Cerebellar nuclear complex (tissue), 1 donor: ENCODE measurements at places on chromosomes 11 and 22.
A peak's percentile ranks its signal among the peaks of the same experiment; 100 is the strongest.

GRCh38 chr22:18012531-18012930, 11.8 kb downstream of the MICAL3 start:
- DNase-seq = no peak

DNA sequence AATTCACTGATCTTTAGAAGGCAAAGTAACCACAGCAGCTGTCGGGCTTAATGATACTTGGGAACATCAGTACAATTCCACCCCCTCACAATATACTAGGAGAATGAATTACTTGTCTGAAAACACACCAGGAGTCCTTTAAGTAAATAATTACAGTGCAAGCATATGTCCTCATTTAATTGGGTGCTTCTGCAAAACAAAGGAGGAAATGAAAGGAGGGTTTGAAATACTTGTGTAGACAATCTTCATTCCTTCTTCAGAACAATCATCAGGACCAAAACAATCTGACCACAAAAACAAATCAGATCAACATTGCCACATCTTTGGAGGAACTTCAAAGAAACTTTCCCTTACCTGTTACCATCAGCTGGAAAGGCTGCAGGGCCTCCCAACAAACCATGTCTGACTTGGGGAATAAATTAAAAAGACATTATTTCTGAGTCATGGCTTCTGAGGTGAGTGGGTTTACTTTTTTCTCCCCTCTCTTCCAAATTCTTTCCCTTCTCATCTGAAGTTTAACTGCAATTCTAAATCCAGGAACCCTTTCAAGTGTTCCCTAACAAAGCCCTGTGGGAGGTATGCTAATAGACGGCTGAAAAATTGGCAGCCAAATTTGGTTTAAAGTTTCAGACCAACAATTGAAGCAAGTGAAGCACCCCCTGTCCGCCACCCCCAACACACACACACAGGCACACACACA, 12.5 kb upstream of the CCDC117 start:
- DNase-seq = no peak

DNA sequence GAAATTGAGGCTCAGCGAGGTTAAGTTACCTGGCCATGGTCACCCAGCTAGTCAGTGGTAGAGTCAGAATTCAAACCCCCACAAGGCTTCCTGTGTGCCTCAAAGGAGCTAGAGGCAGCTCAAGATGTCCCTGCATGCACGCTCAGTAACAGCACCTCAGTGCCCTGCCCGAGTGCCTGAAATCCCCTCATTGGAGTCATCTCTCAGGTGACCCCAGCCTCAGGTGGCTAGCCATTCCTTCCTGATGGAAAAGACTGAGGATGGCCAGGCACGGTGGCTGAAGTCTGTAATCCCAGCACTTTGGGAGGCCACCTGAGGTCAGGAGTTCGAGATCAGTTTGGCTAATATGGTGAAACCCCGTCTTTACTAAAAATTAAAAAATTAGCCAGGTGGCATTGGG, 36.9 kb downstream of the LIF start:
- no peak for DNase-seq

DNA sequence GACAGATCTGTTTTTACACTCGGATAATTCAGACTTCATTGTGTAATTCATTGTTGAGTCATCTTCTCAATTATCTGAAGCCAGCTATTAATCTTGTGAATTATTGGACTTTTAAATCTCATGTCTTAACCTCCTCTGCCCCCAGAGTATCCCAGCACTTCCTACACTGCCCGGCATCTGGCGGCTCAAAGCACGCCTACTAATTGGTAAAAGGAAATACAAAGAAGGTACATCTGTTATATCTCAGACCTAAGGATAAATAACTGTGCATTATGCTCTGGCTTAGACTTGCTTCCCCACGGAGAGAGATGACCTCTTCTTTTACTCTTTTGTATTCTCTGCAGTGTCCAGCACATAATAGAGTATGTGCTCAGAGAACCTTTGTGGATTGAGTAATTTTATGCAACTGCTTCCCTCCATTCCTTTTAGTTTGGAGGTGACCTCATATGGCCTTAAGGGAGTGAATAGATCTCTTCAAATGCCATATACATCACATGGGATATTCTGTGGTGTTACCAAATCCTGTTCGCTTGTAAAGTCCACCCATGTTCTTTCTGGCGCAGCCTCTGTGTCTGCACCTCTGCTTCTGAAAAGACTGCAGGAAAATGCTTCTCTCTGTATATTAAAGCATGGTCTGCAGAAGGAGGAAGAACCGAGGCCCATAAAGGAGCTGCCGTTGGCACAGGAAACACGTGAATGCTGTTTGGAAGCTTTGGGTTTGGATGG, 125.6 kb upstream of the SORL1-AS1 start:
- no peak for DNase-seq

DNA sequence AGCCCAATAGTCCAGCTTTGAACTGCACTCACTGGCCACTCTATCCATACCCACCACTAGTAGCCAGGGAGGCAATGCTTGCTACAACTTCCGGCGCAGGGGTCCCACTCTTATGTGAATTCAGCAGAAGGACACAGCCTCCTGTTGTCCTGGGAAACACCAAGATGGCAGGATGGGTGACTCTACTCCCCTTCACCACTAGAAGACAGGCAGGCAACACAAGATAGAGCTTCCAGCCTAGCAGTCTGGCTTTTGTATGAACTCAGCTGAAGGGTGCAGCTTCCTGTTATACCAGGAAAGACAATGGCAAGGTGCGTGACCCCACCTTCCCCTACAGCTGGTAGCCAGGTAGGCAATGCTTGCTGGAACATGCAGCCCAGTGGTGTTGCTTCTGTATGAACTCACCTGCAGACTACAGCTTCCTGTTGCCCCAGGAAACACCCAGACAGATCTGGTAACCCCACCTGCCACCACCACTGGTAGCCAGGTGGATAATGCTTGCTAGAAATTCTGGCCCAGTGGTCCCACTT, 205.2 kb upstream of the KIRREL3 start:
- no peak for DNase-seq

GRCh38 chr22:41822317-41823057, 10.4 kb upstream of the SREBF2 start:
- peak; percentile 43 for DNase-seq

DNA sequence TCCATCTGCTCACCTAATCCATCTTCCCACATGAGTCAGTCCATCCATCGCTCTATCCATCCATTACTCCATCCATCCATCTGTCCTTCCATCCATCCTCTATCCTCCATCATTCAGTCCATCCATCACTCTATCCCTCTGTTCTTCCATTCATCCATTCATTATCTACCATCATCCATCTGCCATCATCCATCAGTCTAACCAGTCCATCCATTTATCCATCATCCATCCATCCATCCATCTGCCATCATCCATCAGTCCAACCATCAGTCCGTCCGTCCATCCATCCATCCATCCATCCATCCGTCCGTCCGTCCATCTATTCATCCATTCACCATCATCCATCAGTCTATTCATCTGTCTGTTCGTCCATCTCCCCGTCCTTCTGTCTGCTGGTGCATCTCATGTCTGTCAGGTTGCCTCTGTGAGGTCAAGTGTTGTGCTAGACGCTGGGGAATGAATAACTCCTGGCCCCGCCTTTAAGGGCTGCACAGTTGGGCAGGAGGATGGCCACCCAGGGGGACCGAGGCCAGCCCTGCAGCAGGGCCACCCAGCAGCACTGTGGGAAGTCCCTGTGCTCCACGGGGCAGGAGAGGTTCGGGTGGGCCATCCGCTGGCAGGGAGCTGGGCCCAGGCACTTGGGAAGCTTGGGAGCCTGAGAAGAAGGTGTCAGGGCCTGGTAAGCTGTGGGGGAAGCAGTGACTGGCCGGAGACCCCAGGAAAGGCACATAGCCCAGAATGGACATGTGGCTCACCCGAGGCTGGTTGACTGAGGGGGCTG, 137.1 kb downstream of the CTTN start:
- DNase-seq = no peak

GRCh38 chr11:68942095-68942620, 38.5 kb downstream of the IGHMBP2 start:
- DNase-seq = no peak

- no peak for DNase-seq
Observed at GRCh38 chr11:79119491-79120284, 321.1 kb downstream of the TENM4 start.

DNA sequence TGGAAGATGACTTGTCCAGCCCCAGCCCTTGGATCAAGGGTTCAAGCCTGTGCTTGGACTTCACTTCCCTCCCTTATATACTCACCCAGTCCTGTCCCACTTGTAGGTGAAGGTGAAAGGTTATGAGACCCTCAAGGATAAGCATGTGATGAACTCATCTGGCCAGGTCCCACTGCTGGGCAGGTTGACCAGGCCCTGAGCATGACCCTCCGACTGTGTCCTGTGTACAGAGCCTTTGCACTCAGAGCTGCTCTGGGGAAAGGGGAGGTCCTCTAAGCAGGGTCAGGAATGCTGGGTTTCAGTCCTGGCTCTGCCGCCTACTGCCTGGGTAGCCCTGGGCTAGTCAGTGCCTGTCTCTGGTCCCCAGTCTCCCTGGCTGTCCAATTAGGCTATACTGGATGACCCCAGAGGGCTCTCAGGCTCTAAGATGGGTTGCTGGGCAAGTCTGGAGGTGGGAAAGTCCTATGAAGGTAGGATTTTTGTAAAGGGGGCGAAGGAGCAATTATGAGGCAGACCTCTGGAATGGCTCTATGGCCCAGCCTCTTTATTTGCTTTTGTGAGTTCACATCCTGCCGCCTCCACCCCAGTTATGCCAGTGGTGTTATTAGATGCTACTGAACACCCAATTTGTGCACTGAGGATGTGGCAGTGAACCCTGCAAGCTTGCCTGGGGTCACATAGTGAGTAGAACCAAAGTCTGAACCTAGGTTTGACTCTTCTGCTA, 14.1 kb downstream of the DGAT2 start:
- DNase-seq = no peak

DNA sequence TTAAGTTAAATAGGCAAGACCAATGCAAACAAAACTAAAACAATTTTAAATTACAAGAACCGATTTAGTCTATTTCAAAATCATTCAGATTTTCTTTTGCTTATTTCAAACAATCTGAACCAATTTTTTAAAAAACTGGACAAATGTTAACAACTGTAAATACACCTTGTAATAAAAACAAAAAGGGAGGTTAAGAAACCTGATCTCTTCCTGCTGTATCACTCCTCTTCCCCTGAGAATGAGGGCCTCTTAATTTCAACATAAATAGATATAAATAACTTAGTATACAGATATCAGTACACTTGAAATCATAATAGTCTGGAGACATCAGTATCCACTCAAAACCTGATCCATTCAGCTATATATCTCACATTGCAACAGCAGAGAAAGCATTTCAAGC, 346.6 kb downstream of the TTC28 start:
- DNase-seq = no peak

DNA sequence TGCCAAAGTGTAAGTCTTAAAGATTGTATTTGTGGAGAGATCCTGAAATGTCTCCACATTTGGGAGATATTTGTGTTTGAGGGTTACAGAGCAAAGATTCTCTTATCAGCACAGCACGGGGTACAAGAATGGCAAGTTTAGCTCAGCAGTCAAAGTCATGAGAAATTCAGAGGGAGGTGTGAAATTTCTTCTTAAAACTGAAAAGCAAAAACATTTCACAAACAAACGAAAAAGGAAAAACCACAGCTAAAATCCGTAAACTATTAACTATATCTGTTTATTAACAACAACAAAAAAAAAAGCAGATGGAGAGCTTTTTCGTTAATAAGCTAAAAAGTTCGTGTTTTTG, 40.9 kb upstream of the ETS1 start:
- no peak for DNase-seq

DNA sequence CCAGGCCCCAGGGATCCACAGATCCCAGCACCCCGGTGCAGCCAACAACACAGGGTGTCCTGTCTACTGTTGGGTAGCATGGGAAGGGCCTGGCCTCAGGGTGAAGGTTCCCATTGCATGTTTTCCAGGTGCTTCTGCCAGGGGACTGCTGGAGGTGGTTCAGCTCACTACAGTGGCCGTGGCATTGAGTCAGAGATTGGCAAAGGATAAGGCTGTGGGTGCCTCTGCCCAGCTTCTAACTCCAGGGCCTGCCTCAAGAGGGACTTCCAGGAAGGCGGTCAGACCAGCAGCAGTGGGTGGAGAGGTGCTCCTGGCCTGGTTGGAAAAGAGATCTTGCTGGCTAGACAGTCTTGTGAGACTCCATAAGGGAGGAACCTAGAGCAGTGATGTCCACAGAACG, 20.9 kb downstream of the CSNK1E start:
- no peak for DNase-seq

GRCh38 chr22:47059701-47060161, 297.3 kb downstream of the TBC1D22A start:
- no peak for DNase-seq

DNA sequence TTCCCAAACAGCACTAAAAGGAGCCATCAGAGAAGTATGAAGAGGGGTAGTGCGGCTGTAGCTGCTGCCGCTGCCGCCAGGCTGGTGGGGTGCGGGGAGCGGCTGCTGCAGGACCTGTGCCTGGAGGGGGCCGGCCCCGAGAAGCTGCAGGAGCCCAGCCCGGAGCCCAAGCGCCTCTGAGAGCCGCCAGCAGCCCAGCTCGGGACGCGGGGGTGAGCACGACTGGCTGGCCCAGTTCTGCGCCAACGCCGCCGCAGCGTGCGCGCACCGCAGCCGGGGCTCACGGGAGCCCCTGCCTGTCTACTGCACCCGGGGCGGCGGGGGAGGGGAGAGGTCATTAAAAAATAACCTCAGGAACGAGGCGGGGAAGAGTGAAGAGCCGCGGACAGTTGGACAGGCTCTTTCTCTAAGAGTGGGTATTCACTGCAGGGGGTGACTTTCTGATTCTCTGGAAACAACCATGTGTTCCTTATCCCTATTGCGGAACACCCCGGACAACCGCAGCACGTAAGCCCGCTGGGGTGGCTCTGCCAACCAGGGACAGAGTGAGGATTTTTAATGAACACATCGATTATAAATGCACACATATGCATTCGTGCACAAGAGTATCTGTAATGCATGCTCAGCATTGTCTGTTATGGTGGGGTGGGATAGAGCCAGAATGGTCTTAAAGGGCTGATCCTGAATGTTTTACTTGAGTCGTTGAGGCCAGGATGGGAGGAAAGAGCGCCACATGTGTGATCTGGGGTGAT, 453 bp downstream of the GAS2 start:
- DNase-seq = no peak

DNA sequence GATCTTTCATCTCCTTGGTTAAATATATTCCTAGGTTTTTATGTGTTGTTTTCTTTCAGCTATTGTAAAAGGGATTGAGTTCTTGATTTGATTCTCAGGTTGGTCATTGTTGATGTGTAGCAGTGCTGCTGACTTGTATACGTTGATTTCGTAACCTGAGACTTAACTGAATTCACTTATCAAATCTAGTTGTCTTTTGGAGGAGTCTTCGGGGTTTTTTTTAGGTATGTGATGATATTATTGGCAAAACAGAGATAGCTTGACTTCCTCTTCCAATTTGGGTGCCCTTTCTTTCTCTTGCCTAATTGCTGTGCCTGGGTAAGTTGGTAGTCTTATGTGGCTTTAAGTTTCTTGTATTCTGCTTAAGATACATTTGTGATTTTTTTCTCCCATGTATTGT, 52.8 kb downstream of the CBL start:
- DNase-seq = no peak

GRCh38 chr22:34904486-34904885, 161.5 kb upstream of the ISX start:
- DNase-seq = no peak
